ENCODE measurements at places on chromosomes 7 and 10. TPM values are rescaled to one million over a fixed set of nuclear protein-coding genes. Genes with fewer than 3 reads are reported as not detected.

GRCh38 chr7:158463317-158463716, 124.3 kb downstream of the PTPRN2 start:
- no peak for DNase-seq

DNA sequence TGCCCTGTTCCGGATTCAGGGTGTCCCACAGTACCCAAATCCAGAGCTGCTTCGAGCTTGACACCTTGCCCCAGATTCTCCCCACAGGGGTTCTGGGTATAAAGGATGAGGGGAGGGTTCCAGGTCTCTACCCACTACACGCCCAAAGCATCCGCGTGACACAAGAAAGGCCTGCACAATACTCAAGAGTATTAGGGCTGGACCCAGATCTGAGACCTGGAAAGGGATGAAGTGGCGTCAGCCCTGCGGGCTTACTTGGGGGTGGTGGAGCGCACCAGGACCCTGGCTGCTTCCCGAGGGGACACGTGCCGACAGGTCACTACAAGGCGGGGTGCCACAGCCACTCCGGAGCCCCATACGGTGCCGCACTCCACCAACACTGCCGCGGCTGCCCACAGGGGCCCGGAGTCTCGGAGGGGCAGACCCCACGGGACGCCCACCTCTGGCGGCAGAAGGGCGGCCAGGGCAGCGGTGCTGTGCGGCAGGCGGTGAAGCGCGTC, 1.3 kb downstream of the TYSND1 start:
- DNase-seq, result peak; percentile 28

DNA sequence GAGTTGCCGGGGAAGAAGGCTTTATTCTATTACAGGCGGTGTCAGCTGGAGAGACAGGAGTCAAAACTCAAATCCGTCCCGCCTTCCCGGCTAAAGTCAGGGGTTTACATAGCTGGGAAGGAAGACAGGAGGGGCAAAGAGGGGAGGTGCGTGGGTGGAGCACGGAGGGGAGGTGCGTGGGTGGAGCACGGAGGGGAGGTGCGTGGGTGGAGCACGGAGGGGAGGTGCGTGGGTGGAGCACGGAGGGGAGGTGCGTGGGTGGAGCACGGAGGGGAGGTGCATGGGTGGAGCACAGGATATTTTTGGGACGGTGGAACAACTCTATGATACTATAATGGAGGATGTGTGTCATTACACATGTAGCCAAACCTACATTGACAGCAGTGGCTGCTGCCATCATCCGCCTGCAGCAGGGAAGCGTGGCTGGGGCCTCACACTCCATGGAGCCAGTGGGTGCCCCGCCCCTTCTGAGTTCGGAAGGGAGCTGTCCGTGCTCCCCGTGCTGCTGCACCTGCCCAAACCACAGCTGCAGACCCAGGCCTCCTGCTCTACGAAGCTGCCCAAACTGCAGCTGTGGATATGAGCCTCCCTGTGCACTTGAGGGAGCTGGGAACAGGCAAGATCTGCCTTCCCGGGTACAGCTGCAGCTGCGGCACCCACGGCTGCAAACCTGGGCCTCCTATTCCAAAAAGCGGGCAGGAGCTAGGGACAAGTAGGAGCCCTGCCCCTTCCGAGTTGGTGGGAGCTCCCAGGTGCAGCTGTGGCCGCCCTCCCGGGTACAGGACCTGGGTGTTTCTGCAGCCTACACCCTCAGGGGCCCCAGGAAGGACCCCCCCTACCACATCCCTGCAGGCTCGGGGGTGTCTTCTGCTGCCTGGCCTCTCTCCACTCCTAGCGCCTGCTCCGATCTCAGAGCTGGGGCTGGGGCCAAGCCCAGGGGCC, 119.4 kb downstream of the DYNC2I1 start:
- DNase-seq, result peak; percentile 49

DNA sequence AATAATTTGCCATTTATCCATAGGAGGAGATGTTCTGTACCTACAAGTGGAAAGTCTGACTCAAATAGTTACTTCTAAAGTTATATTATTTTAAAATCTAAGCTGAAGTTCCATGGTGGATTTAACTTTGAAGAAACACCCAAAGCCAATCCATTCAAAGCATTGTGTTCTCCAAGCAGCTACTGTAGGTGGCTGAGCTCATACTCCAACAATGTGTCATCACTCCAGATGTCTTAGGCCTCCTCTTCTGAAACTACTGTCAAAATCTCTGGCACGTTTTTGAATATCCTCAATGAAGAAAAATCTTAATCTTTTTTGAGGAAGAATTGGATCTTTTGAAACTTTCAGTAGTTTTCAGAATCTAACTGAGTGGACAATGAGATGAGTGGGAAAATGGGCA, 169.1 kb downstream of the PTEN start:
- no peak for DNase-seq

GRCh38 chr10:103855424-103855823, at the start of gene SH3PXD2A:
TSS of gene SH3PXD2A (minus strand) at chr10:103855576. CDS start at chr10:103855266, 310 bp downstream.
- DNase-seq, result peak; percentile 42

GRCh38 chr7:133723044-133723443, 404.1 kb upstream of the LRGUK start:
- no peak for DNase-seq

GRCh38 chr7:88073626-88074025, 139.6 kb downstream of the ADAM22 start:
- no peak for DNase-seq

DNA sequence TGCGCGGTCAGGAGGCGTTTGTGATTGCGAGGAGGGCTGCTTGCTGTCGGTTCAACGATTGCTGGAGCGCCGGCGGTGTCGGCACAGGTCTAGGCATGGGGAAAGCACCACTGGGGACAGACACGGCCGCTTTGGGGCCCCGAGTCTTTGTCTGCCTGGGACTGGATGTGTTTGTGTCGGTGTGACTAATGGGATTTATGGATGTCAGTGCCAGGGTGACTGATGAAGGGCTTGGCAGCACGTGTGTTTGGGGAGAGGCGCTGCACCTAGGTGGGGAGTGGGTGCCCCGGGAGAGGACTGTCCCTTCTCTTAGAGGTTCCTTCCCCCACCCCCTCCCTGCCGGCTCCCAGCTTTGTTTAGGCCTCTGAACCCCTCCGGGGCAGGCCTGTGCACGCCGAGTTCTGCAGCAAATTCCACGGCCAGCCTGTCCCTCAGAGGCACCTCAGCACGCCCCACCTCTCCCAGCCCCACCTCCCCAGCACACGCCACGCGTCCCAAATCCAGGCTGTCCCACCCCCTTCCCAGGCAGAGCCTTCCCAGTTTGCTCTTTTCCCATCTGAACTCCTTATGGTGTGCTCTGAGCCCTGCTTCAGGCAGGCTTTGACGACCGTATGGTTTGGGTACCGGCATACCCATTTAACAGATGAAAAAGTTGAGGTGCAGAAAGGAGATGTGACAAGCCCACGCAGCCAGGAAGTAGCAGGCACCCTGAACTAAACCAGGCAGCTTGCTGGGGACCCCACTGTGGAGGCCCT, 6.4 kb upstream of the TNRC18 start:
- no peak for DNase-seq

DNA sequence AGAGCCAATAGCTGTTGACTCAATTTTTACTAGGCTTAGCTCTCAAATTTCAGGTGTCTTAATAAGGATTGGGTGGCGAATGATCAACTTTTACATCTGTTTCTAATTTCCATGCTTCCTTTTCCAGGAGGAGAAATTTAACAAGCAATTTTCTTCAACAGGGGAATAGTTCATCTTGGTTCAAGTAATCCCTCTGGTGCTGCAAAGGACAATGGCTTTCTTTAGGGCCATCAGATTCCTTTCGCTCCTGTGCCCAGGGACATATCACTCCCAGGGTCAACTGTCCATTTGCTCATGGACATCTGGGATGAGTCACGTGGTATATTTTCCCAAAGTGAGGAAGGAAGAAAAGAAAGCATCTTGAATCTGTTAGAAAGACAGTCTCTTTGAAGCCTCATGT, 313.3 kb downstream of the FRMD4A start:
- DNase-seq, result no peak

DNA sequence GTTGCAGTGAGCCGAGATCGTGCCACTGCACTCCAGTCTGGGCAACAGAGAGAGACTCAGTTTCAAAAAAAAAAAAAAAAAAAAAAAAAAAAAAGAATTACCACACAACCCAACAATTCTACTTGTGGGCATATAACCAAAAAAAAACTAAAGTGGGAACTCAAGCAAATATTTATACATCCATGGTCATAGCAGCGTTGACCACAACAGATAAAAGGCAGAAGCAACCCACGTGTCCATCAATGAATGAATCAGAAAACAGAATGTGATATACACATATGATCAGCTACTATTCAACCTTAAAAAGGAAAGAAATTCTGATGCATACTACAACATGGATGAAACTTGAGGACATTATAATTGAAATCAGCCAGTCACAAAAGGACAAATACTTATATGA, 179.3 kb upstream of the NEBL start:
- DNase-seq, result no peak

DNA sequence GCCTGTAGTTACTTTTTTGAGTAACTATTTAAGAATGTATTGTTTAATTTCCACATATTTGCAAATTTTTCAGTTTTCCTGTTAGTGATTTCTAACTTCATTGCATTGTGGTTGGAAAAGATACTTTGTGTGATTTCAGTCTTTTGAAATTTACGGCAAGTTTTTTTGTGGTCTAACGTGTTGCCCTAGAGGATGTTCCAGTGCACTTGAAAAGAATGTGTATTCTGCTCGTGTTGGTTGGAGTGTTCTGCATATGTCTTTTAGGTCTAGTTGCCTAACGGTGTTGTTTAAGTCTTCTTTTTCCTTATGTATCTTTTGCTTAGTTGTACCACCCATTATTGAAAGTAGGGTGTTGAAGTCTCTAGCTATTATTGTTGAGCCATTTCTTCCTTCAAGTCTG, 59.7 kb downstream of the LCOR start:
- DNase-seq, result no peak

GRCh38 chr7:68067845-68068244, 1071.2 kb downstream of the TYW1 start:
- DNase-seq, result no peak

DNA sequence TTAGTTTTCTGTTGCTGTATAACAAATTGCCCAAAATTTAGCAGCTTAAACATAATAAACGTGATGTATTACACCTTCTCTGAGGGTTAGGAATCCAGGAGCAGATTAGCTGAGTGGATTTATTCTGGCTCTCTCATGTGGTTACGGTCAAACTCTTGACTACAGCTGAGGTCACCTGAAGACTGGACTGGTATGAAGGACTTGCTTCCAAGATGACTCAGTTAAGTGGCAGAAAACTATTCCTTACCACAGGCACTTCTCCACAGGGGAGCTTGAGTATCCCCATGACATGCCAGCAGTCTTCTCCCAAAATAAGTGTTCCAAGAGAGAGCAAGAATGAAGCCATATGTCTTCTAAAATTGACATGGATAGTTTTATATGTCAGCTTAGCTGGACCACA, 957.2 kb upstream of the GHITM start:
- DNase-seq, result no peak

DNA sequence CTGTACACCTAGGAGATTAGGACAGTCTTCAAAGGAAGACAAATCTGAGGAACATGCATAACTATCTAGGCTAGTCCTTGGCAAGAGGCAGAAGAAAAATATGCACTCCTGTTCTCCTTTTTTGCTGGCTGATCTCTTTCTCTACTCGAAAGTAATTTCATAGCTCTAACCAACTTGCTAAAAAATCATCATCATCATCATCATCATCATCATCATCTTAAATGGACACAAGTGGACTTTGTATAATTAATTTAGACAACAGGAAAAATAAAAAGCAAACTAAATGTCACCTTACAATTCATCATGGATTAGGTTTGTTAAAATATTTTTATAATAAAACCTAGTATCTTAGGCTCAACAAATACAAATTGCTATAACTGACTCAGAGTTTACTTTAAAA, 47.2 kb upstream of the DKK1 start:
- no peak for DNase-seq

DNA sequence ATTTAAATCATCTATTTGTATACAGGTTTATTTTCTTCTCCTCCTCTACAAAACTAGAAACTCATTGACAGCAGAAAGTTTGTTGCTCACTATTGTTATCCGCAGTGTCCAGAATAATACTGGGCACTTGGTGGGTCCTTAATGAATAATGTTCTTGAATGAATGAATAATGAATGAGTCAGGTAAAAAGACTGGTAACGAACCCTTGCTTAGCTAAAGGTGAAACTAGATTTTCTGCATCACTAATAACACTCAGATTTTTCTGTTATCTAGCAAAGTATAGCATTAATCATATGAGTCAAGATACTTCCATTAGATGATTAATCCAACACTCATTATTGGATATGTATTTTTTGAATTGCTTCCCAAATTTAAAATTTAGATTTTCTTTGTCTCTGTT, 953.2 kb downstream of the SORCS3 start:
- DNase-seq, result no peak

DNA sequence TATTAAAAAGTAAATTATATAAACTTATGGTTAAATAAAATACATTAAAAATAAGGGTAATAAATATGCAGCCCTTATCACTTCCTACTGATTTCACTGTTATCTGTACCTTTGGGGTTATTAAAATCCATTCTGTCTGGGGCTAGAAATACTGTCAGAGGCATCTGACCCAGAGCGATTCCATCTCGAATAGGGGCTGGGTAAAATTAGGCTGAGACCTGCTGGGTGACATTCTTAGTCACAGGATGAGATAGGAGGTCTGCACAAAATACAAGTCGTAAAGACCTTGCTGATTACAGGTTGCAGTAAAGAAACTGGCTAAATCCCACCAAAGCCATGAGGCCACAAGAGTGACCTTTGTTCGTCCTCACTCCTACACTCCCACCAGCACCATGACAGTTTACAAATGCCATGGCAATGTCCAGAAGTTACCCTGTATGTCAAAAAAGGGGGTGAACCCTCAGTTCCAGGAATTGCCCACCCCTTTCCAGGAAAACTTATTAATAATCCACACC, 77.6 kb downstream of the COBL start:
- no peak for DNase-seq

NRG3 gene
- total RNA-seq, result not detected

CTNNA3 gene
- total RNA-seq, result 0.78 TPM

TMEM176A gene
- not detected for total RNA-seq

LRRC18 gene
- total RNA-seq, result not detected

HSPA14 gene
- total RNA-seq, result 23.1 TPM

SFRP4 gene
- total RNA-seq, result not detected

HOGA1 gene
- total RNA-seq, result not detected

ITIH5 gene
- total RNA-seq, result not detected

RARRES2 gene
- total RNA-seq, result not detected

HOXA11 gene
- not detected for total RNA-seq

PRKCQ gene
- total RNA-seq, result 70.6 TPM

EBF3 gene
- not detected for total RNA-seq

LIPF gene
- not detected for total RNA-seq

HOXA5 gene
- not detected for total RNA-seq

OR13A1 gene
- not detected for total RNA-seq

INSYN2A gene
- total RNA-seq, result not detected

All from activated CD4-positive, alpha-beta memory T cell treated with anti-CD3 and anti-CD28 coated beads, Interleukin-2, amount 10 ng/mL, durations not matched to agents 7 days and 5 days (primary cell).